ENCODE measurements at places on chromosomes 5 and 9.

GRCh38 chr9:124869466-124869985, 7.6 kb downstream of the ARPC5L start:
- no peak for DNase-seq

DNA sequence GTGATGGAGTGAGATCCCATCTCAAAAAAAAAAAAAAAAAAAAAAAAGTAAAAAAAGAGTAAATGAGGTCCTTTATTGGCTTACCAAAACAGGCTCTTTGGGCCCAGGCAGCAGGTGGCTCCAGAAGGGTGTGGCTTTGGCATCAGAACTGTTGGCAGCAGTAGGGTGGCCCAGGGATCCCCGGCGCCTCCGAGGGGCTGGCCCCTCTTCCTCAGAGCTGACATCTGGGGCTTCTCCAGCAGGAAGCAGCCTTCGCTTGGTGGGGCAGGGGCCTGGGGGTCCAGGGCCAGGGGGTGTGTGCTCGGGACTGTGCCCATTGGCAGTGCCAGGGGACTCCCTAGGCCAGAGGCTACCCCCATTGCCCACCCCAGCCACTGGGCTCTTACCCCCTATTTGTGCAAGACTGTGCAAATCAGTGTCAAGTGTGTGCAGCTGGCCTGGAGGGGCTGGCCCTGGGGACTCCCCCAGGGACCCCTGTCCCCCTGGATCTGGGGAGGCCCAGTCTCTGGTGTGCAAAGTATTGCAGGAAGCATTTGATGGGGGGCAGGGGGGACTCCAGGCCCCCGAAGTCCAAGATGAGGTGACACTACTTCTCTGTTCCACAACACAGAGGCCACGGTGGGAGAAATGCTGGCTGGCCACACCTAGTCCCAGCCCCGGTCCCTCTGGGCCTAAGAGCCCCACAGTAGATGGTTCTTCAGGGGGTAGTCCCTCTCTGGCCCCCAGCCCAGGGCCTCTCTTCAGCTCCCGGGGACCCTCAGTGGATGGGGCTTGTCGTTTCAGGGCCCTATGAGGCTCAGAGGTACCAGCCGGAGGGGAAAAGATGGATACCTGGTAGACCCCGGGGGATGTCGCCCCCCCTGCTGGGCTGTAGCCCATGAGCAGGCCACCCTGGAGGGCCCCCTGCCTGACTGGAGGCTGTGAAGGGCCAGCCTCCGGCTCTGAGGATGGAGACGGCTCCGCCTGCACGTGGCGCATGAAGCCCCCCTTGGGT, 4.7 kb upstream of the STOML2 start:
- no peak for DNase-seq

DNA sequence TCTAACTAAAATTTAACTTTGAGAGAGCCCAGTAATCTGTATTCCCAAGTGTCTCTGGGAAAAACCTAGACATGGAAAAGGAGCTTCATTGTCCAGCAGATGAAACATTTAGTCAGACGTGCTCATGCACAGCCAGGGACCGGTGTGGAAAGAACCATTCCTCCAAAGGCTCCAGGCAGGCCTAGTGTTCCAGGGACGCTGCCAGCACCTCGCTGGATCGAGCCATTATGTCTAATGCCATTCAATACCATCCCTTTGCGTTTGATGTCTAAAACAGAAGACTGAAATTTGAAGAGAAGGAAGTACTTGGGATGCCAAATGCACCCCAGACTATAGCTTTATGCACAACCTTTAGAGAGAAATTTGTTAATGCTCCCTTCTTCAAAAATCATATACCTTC, 1.4 kb upstream of the CHSY3 start:
- no peak for DNase-seq

- no peak for DNase-seq
Observed at GRCh38 chr9:68747043-68747533, 42.0 kb downstream of the PIP5K1B start.

DNA sequence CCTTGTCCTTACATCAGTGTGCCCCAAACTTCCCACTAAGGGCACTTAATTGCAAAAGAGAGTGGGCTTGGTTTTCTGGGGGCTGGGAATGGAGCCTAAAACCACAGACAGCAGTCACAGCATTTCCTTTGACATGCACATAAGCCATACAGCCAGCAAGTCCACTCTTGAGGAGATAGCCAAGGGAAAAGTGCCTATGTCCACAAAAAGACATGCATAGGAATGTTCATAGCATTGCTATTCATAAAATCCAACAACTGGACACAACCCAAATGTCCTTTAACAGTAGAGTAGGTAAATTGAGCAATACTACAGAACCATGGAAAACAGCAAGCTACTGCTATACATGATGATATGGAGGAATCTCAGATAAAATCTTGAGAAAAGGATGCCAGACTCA, 11.7 kb upstream of the FAT2 start:
- no peak for DNase-seq

GRCh38 chr5:6359555-6360322, 18.6 kb downstream of the MED10 start:
- DNase-seq: no peak

- no peak for DNase-seq
Observed at GRCh38 chr9:97319395-97319794, 11.9 kb downstream of the CCDC180 start.

DNA sequence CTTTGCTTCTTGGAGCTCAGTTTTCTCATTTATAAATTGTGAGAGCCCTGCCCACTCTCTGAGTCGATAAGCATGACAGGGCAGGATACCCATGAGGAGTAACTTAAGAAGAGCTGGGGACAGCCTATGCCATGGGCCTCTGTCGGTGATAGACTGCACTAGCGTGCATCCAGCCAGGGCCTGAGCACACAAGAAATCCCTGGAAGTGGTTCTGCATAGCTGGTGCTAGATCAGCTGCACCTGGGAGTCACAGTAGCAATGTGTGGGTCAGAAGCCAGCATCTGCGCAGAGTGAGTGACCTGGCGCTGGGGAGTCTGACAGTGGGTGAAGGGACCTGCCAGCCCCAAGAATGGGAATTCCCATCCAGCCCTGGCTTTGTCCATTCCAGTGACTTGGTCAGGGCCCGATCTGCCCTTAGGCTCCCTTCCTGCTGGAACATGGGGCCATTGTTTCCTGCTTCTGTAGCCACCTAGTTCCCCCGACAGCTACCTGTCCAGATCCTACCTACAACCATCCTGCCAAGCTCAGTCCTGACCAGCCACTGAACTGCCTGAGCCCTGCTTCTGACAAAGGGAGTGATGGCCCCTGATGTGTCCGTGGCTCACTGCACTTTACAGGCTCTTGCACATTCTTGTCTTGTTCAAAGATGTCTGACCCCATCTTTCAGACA, 35.9 kb upstream of the NANS start:
- DNase-seq: no peak

DNA sequence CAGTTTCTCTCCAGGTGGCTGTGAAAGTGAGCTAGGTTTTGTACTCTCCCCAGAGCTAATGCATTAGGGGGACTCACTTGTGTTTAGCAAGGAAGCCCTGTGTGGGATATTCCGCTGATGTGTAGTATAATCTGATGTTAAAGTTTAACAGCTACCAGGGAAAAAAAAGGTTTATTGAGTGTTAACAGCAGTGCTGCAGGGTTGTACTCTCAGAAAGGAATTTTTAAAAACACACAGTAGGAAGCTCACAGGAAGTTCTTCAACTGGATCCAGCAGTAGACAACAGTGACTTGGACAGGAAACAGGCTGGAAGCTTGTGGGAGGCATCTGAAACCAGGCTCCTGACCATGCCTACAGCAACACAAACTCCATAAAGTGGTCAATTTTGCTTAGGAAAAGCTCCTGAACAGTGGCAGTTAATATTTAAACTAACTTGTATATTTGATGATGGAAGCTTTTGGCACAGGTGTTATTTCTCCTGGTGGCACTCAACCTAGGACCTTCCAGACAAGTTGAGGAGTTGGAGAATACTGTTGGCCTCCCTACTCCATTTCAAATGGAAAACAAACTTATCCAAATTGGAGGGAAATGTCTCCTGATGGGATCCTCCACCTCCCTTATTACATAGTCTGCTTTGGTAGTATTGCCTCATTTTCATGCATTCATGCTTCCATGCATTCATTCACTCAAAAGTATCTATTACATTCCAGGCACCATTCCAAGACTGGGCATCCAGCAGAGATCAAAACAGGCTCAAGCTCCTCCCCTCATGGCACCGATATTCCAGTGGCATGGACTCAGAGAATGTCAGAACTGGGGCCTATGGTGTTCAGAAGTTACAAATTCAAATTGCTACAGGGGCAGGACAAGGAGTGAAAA, 54.7 kb downstream of the FOXD1 start:
- DNase-seq: no peak

GRCh38 chr5:5755888-5756287, 333.4 kb downstream of the ICE1 start:
- DNase-seq: no peak

DNA sequence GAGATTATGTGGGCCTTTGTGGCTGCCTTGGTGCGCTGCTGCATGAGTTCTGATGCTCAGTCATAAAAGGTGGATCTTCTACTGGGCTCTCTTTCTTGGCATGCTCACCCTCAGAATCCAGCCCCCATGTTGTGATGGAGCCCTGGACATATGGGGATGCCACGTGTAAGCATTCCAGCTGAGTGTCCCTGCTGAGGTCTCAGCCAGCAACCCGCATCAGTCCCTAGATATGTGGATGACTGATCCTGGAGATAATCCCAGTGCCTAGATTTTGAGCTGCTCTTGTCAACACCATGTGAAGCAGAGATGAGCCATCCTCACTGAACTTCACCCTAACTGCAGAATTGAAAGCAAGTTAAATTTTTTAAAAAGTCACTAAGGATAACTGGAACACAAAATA, 390.1 kb downstream of the DMRT2 start:
- DNase-seq: no peak

DNA sequence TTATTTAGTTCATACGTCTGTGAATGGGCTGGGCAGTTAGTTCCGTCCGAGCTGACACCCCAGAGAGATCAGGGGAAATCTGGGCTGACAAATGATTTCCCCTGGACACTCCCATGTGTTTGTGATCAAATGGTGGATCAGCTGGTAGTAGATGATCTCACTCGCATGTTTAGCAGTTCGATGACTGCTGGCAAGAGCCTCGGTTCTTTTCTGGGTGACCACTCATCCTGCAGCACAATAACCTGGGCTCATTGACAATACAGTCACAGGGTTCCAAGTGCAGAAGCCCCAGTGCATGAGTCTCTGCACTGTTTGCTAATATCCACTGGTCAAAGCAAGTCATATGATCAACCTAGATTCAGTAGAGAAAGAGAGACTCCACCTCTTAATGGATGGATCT, 155.9 kb downstream of the NR2F1-AS1 start:
- no peak for DNase-seq

DNA sequence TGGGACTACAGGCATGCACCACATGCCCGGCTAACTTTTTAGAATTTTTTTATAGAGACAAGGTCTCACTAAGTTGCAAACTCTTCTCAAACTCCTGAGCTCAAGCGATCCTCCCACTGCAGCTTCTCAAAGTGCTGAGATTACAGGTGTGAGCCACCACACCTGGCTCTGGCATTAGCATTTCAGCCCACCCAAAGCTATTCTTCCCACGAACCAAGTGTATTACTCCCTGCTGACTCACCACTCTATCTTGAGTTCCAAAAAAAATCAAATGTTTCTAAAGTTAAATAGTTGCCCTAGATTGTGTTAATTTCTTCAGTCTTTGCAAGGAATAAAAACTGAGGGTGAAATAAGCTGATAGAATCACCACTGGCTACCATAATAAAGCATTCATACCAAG, 205.5 kb downstream of the ARRDC3 start:
- DNase-seq: no peak

GRCh38 chr5:75964008-75964407, 119.2 kb upstream of the SV2C start:
- no peak for DNase-seq

- DNase-seq: no peak
Observed at GRCh38 chr9:89802781-89803355, 198.1 kb downstream of the GADD45G start.

- DNase-seq: no peak
Observed at GRCh38 chr5:181181650-181182565, 23.1 kb downstream of the TRIM7 start.

- DNase-seq: no peak
Observed at GRCh38 chr5:404666-405241, 38.2 kb upstream of the EXOC3 start.

GRCh38 chr5:126808521-126808988, 31.6 kb downstream of the LMNB1 start:
- DNase-seq: no peak

DNA sequence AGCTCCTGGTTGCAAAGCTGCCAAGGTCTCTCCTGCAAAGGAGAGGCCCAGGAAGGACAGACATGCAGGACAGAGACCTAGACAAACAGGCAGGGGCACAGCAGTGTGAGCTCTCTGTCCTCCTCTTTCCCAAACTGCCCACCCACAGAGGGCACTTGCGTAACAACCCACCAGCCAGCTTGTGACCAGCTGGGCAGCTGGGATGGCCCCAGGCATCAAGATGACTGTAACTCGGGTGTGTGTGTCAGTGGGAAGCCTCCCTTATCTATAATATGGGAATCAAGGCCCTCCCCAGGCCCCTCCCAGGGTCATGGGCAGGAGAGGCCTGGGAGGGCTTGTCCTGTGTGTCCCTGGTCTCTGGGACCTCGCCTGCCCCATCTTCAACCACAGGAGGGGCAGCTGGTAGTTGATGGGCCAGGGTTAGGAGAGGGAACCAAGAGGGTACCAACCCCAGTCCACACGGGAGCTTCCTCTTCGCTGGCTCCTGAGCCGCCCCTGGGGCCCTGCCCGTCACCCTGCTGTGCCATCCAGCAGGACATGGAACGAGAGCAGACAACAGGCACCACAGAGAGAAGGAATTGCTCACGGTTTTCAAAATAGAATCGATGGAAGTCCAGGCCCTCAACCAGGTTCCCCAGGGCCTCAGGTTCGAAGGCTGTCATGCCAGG, 37.9 kb downstream of the SLC6A7 start:
- DNase-seq: no peak
